Cerebellar cortex (tissue), 1 donor: ENCODE measurements at places on chromosomes 5 and 9.

DNA sequence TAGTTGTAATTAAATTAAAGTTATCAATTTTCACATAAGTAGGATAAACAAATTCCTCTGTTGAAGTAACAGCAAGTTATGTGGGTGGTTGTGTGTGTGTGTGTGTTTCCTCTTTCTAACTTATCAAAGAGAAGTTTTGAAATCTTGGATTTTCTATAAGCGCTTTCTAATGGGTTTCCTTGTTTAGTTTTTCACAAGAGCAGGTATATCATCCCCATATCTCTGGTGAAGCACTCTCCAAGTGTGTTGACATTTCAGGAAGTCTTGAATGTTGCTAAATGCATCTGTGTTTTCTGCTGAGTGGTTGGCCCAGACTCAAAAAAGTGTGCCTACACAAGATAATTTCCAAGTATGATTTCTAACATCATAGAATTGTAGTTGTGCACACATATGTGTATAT lies 43.3 kb downstream of the PRDM6 start:
- no peak for DNase-seq

DNA sequence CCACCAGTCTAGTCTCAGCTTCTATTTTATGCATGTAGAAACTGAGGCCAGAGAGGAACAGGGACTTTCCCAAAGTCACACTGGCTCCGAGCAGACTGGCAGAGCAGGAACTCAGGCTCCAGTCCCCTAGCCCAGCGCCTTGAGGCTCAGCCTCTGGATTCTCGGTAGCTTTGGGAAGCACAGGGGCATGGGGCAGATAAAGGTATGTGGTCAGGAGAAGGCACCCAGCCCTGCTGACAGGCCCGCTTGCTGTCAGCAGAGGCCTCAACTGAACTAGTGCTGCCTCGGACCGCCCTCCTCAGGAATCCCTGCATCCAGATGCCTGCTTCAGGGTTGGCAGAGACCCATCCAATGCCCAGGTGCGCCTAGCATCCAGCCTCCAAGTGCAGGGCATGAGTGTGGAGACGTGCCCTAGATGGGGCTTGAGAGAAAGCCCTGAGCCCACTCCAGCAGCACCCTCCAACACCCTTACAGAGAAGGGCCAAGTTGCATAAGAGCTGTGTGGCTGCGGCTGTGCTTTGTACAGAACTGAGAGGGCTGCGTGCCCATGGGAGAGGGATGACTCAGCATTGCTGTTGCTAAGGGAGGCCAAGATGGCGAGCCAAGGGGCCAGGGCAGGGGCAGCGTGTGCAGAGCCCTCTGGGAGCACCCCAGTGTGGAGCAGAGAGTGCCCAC lies 168.6 kb downstream of the MACROH2A1 start:
- DNase-seq, result no peak

DNA sequence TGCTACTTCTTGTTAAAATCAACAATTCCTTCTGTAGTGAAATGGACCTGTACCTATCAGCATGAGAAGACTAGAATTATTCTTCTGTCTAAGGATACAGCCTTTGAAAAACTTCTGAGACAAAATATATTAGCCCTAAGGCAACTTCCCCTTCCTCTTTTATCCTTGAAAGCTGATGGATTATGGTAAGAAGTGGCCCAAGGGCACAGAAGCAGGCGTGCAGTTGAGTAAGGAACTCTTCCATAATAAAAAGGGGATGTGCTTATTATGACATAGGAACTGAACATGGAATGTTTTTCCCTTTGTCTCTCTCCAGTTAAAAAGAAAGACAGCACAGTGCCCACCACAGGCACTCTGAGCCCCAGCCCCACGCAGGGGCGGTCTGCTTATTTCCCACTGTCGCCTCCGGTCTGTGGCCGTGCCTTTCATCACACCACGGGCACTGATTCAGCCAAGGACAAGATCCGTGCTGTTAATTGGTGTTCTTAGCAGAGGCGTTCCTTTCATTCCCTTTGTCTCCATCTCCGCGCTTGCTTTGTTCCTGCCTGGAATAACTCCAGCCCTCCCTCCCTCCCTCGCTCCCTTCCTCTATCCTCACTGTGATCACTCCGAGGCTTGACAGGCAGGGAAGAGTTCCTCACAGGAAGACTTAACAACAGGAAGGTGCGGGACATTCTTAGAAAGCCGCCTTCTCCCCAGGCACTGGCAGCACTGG lies 135.9 kb upstream of the OTULINL start:
- peak; percentile 57 for DNase-seq

DNA sequence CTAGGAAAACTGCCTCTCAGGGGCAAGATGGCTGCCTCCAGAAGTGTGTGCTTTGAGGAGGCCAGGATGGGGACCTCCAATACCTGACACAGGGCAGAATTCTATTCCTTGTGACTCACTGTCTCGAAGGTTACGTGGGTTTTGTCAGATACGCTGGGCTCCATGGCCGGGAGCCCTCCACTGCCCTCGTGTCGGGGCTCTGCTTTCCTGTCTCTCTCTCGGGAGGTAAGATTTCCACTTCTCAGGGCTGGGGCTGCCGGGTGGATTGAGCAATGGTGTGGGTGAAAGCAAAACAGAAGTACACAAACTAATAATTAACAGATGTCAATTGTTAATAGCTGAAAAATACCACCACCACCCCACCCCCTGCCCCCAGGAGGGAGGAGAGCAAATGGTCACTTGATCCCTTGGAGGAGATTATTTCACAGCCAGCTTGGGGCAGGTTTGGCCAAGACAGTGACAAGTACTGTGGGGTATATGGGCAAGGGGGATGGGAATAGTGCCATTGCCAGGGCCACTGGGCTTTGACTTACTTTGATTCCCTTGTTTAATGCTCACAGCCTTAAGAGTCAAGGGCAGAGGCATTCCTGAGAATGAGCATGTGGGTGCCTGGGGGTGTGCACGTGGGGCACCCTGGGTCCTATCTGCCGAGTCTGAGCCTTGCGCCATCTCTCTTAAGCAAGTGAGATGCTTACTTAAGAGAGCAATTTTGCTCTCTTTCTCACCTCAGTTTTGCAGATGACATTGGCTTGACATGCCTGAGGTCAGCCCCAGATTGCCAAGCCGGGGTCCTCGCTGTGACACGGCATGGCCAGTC lies 28.8 kb upstream of the DAB2IP start:
- no peak for DNase-seq

DNA sequence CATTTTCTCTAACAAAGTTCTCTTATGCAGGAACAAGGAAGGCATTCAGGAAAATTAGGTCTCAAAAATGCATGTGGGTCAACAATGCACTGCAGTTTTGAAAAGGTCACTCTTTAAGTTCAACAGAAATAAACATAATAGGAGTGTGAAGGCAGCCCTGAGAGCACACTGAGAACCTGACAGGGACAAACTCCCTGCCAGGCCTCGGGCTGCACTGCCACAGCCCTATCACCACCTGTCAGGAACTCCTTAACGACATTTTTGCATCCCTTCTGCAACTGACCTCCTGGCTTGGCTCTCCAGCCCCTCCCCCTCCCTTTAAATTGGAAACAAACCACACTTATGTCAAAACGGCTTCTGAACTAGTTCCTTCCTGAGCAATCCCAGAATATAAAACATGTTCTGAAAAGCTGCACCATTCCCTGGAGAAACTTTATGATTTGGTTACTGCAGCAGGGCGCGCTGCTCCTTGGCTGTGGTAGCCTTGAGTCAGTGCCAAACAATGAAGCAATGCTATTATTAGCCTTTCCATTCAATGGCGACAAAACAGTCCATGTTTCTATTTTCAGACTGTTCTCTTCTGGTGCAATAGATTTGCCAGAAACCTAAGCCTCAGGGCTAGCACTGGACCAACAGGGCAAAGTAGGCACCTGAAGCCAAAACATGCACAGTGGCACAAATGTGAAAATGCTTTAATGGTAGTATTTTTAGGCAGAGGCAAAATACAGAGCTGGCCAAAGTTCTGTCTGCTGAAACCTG lies 160.1 kb upstream of the ZNF608 start:
- peak; percentile 95 for DNase-seq

DNA sequence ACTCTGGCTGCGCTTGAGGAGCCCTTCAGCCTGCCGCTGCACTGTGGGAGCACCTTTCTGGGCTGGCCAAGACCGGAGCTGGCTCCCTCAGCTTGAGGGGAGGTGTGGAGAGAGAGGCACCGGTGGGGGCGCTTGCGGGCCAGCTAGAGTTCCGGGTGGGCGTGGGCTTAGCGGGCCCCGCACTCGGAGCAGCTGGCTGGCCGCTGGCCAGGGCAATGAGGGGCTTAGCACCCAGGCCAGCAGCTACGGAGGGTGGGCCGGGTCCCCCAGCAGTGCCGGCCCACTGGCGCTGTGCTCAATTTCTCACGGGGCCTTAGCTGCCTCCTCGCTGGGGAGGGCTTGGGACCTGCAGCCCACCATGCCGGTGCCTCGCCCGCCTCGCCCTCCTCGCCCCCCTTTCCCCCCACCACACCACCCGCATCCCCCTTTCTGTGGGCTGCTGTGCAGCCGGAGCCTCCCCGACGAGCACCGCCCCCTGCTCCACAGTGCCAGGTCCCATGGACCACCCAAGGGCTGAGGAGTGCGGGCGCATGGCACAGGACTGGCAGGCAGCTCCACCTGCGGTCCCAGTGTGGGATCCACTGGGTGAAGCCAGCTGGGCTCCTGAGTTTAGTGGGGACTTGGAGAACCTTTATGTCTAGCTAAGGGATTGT lies 954.5 kb downstream of the DTWD2 start:
- no peak for DNase-seq

DNA sequence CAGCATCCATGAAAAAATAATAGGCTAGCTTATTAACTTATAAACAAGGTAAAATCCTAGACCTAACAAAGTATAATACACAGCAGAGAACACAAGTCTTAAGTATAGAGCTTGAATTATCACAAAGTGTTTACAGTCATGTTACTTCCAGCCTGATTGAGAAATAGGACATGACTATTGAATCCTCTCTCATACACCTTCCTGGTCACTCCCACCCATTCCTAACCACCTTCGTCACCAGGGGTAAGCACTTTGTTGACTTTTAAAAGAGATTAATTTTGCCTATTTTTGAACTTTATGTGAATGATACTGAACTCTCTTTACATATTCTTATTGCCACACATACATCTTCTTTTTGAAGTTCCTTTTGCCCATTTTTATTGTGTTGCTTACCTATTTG lies 325.8 kb downstream of the PJA2 start:
- no peak for DNase-seq

DNA sequence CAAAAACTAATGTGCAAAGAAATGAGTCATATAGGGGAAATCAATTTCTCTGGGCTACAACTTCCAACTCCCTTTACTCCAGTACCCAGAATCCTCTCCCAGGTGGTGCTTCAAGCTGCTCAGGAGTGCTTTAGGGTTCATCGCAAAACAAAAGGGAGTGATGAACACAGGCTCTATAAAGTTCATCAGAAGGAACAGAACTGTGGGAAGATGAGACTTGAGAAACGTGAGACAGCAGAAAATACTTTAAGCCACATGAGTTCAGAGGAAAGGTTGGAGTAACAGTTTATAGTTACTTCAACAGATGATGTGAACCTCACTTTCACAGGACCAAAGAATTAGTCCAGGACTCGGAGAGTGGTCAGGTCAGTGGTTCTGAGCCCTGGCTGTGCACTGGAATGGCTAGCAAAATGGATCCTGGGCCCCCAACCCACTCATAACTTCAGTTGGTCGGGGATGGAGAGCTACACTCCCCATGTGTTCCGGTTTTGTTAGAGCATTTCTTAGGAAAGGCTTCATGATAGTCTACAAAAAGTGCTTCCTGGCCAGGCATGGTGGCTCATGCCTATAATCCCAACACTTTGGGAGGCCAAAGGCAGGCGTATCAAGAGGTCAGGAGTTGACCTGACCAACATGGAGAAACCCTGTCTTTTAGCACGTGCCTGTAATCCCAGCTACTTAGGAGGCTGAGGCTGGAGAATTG lies 4.3 kb downstream of the RPL12 start:
- peak; percentile 52 for DNase-seq

DNA sequence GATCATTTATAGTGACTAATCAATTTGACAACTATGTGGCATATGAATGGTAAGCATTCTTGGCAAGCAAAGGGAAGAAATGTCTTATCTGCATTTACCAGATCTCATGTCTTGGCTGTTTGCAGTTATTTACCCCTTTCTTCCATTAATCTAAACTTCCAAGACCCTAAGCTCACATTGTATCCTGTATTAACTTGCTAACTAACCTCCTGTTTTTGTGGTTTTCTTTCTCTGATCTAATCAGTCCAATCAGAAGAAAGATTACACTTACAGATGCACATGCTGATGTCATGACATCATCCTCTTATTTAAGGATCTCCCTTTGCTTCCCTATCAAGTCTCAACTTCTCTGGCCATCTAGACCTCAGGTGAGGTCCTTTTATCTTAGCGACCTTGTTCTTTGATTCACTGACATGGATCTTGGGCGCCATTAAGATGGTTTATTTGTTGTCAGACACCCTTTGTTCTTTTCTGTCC lies 95.5 kb downstream of the F2RL2 start:
- DNase-seq, result no peak

- peak; percentile 6 for DNase-seq
Observed at GRCh38 chr9:86126998-86127972, 27.9 kb upstream of the GOLM1 start.

- no peak for DNase-seq
Observed at GRCh38 chr5:159507055-159507454, 176.8 kb upstream of the IL12B start.

DNA sequence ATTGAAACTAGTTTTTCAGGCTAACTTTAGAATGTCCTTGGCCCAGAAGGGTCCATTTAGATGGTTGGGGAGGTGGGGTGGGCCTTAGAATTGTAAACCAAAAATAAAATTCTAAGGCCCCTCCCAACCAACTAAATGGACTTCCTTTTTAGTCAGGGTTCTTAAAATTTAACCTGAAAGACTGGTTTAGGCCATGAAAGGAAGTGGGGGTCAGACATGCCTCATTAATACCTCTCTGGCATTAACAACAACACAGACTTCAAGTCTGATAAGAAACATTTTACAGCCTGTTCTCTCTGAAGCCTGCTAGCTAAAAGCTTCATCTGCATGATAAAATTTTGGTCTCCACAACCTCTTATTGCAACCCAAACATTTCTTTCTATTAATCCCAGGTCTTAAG lies 65.5 kb upstream of the TNC start:
- DNase-seq, result no peak

DNA sequence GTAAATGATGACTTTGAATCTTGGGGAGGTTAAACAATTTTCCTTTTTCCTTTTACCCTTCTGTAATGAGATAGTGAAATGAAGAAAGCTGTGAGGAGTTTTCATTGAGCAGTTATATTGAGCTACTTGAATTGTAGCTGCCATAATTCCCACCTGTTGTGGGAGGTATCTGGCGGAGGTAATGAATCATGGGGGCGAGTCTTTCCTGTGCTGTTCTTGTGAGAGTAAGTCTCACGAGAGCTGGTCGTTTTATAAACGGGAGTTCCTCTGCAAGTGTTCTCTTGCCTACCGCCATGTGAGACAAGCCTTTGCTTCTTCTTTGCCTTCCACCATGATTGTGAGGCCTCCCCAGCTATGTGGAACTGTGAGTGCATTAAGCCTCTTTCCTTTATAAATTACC lies 258.4 kb downstream of the FER start:
- no peak for DNase-seq

- DNase-seq, result no peak
Observed at GRCh38 chr9:114844766-114845165, 38.9 kb upstream of the TNFSF15 start.

DNA sequence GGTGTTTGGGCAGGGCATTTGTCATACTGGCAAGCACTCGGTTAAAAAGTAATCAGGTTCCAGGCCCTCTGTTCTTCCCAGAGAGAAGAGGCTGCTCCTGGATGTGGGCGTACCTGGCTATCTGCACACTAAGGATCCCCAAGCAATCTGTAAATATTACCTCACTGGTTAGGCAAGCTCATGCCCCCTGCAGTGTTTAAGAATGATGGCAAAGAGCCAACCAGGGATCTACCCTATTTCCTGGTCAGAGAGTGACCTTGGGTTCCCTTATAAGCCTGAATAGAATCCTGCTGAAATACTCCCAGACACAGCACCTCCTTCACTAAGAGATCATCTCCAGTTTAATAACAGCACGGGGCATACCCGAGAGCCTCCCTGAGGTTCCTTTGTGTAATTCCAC lies 181.2 kb downstream of the PIK3R1 start:
- DNase-seq, result no peak
